ENCODE measurements at places on chromosomes 5 and 9. TPM values are rescaled to one million over a fixed set of nuclear protein-coding genes. Genes with fewer than 3 reads are reported as not detected.

DNA sequence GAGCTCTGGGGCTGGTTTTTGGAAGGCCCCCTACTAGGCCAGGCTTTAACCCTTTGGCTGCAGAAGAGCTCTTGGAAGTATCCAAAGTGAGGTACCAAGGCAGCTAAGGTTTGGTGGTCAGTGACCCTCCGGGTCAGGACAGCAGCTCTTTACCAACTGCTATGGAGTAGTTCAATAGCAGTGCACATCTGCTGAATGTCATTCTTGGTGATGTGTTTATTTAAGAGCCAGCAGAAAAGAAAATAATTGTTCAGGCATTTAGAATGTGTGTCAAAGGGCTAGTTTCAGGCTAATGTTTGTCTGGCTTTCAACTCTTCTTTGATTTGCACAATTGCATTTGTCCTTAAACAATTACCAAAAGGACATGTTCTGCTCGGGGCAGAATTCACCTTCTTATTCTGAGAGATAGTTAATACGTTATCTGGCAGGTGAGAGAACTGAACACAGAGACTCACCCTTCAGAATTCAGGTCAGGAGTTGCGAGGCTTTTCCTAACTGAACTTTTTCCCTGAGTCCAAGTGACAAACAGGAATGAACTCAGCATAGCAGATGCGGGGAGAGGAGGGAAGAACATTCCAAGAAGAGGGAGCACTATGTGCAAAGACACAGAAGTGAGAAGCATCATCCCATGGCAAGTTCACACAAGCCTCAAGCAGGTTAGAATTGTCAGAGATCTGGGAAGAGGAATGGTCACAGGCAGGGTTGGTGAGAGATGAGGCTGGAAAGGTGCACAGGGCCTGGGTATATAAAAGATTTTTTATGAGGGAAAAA is 556.7 kb upstream of the TLE4 start:
- no peak for DNase-seq

CRHBP gene
- polyA plus RNA-seq: not detected

- DNase-seq: no peak
These were observed 514.5 kb upstream of the RGMB start for GRCh38 chr5:98258939-98259338.

GARIN3 gene
- not detected for polyA plus RNA-seq

RELL2 gene
- 5.4 TPM for polyA plus RNA-seq

- no peak for DNase-seq
These were observed 11.3 kb downstream of the MYMK start for GRCh38 chr9:133513214-133514100.

DAP gene
- 203 TPM for polyA plus RNA-seq

GRCh38 chr5:10702040-10702629 is 58.9 kb downstream of the DAP start:
- no peak for DNase-seq

DNA sequence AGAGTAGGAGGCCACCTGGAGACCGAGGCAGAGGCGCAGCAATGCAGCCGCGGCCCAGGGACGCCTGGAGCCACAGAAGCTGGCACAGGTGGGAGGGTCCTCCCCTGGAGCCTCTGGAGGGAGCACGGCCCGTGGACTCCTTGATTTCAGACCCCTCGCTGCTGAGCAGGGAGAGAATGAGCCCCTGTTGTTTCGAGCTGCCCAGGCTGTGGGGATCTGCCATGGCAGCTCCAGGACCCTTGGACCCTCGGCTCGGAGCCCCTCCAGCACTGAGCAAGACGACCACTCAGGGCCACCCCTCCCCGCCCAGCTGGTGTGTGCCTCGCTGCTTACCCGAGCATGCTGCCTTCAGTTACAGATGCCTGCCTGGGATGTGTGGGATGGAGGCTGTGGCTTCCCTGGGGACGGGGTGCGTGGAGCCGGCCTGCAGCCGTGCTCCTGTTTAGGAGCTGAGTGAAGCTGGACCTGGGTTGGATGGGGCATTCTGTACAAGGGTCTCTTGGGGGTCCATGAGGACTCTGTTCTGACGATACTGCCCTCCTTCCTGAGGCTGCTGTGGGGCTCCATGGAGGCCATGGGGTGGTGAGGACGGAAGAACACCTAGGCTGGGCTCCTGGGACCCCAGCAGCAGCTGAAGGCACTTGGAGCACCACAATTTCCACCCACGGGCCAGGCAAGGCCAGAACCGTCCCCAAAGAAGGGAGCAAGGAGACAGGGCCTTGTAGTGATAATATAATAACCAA is 115.1 kb upstream of the LPCAT1 start:
- DNase-seq: no peak

DNA sequence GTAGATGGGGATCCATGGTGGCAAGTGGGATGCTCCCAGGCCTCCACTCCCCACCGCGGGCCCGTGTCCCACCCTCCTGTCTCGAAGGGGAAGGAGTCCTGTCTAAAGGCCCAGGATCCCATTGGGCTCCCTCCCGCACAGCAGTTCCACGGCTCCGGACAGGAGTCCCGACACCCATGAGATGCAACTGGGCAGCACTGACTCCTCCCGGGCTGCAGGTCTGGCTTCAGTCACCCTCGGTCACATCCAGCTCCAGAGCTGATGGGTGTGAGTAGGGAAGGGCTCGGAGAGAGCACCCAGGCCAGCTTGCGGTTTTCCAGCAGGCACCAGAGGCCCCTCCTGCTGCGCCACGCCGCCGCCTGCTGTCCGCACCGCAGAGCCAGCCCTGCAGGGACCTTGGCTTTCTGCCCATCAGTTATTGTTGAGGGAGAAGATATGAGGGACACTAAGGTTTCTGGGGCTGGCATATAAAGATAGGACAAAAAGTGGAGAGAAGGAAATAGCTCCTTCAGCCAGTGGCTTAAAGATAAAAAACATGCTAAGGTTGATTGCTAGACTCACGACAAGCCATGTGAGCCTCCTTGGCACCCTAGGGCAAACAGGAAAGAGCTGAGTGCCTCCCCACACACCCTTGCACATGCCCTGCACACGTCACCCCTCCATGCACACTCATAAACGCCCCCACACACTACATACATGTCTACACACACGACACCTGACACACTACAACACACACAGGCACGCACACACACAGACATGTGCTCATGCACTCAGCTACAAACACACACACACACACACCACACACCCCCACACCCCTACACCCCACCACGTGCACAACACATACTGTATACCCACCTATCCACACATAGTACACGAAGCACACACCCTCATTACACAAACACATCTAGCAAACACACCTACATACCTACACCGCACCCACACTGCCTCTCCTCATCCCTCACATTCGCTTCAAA is 79.0 kb downstream of the AK8 start:
- peak; percentile 37 for DNase-seq

TXNDC8 gene
- not detected for polyA plus RNA-seq

- no peak for DNase-seq
These were observed 81.0 kb downstream of the MRPL36 start for GRCh38 chr5:1718669-1719068.

DNA sequence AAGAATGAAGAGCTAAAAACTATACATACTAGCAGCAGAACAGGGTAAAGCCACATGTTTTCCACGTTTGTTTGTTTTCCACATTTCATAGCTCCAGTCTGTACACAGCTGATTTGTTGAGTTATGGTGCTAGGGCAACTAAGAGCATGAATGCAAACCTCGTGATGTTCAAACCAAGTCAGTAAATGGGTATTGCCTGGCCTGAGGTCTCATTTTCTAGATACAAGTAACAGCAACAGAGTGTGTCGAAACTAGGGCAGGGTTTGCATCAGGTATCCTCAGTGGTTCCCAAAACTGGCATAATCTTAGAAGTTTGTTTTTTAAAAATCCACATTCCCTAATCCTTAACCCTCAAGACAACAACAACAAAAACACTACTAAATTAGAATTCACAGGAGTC is 89.3 kb downstream of the CEMIP2 start:
- DNase-seq: no peak

RNF183 gene
- 0.54 TPM for polyA plus RNA-seq

IFNW1 gene
- polyA plus RNA-seq: not detected

GRCh38 chr5:45295231-45295630 is 400.9 kb downstream of the HCN1 start:
- no peak for DNase-seq

- no peak for DNase-seq
These were observed 57.4 kb upstream of the CDH12 start for GRCh38 chr5:22910523-22910922.

DNA sequence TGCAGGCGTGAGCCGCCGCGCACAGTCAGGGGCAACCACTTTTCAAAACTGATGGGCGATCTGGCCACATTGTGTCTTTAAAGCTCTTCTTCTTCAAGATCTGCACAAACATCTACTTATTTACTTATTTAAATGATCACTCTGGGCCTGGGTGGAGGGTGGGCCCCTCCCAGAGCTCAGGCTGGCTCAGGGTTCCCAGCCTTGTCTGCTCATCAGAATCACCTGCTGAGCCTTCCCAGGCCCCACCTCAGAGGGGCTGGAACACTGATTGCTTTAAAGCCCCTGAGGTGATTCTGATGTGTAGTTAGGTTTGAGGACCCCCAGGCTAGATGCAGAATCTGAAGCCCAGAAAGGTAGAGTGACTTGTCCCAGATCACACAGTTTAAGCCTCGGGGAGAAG is 45.6 kb upstream of the DMRT1 start:
- no peak for DNase-seq

DNA sequence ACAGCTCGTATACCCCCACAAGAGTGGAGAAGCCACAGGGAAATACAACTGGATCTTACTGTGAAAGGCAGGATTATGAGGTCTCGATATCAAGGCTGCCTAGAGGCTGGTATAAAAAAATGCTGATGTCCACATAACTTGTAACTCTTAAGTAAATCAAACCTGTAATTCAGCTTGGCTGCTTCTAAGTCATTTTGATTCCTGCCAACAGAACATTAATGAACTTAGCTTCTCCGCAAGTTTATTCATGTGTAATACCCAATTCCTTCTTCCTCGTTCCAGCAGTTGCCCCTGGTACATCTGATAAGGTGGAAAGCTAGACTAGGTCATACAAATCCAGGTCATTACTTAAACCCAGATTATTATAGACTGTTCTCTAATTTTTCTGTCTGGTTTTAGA is 16.4 kb upstream of the SMIM15 start:
- no peak for DNase-seq

DNA sequence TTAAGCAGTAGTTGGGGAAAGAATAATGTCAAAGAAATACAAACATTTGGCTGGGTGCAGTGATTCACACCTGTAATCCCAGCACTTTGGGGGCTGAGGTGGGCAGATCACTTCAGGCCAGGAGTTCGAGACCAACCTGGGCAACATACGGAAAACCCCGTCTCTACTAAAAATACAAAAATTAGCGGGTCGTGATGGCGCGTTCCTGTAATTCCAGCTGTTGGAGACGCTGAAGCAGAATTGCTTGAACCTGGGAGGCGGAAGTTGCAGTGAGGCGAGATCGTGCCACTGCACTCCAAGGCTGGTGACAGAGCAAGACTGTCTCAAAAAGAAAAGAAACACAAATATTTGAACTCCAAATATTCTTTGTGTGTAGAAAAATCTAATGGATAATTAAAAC is 4.7 kb downstream of the MATR3 start:
- DNase-seq: no peak

DNA sequence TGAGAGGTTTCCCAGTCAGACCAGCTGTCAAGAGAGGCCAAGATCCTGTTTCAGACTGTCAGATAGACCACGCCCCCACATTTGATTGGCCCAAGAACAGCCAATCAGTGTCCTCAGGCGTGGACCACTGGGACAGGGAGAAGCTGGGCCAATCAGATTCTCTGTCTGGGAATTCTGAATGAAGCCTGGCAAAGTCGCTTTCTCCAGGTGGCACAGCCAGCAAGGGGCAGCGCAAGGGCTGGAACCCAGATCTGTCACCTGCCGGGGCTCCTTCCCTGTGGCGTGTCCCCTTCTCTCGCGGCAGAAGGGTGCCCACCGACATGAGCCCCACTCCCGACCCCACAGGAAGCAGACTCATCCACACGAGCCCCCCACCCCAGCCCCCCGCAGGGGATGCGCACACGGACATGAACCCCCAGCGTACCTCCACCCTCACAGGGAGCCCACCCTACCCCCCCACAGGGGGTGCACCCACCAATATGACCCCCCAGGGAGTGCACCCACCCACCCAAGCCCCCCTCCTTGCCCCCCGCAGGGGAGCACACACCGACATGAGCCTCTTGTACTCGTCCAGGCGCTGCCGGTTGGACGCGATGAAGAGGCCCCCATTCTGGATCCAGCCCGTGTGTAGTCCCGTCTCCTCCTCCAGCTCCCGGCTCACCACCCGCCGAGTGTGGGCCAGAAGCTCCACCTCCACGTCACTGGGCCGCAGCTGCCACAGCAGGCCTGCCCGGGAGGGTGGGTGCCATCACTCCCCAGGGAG is 6.1 kb downstream of the SARDH start:
- DNase-seq: no peak
